Cortex of kidney (tissue), 1 donor: ENCODE measurements at places on chromosomes 13 and 19.

DNA sequence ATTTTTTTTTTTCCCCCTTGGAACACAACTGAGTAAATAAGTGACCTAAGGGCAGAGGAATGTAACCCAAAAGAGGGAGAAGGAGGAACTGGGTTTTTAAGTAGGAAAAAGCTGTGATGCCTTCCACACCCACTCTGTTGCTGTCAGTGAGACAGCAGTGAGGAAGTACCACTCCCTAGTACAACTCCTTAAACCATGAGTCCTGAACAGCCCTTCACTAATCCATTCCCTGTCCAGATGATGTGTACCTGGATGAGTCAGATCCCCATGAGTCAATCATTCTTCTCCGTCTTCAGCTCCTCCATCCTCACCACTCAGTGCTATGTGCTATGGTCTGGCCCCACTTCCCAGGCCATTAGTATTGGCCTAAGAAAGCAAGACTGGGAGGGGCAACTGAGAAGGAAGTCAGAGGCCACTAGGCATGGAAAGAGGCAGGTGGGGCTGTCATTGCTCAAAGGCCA, 12.9 kb upstream of the CXCL17 start:
- no peak for DNase-seq

GRCh38 chr13:107900775-107901174, 314.6 kb downstream of the LIG4 start:
- DNase-seq, result no peak

DNA sequence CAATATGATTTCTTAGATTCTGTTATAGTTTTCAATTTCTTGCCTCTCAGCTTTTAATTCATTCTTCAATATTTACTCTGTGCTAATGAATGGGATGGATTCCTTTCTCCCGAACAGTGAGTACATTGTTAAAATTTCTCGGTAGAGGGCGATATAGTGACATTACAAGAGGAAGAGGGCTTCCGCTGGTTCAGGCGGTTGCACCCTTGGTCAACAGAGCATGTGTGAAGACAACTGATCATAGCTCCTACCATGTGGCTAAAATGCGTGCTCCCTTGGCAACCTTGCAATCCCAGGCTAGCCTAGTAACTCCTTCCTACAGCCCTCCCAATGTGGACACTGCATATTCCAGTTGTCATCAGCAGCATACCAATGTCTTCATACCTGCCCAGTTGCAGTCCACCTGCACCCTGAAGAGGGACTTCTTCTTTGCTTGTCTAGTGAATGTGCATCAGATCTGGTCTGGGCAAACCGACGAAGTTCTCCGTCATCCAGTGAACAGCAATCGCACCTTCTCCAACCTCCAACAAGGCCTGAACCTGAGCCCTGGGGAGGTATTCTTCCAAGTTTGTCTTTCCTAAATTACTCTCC, 653.0 kb upstream of the GPC6 start:
- DNase-seq, result no peak

GRCh38 chr13:60514891-60515290, 117.9 kb downstream of the TDRD3 start:
- no peak for DNase-seq

- DNase-seq, result no peak
Observed at GRCh38 chr13:87537951-87538350, 133.2 kb upstream of the SLITRK5 start.
